ENCODE measurements at places on chromosomes 2 and 18.

DNA sequence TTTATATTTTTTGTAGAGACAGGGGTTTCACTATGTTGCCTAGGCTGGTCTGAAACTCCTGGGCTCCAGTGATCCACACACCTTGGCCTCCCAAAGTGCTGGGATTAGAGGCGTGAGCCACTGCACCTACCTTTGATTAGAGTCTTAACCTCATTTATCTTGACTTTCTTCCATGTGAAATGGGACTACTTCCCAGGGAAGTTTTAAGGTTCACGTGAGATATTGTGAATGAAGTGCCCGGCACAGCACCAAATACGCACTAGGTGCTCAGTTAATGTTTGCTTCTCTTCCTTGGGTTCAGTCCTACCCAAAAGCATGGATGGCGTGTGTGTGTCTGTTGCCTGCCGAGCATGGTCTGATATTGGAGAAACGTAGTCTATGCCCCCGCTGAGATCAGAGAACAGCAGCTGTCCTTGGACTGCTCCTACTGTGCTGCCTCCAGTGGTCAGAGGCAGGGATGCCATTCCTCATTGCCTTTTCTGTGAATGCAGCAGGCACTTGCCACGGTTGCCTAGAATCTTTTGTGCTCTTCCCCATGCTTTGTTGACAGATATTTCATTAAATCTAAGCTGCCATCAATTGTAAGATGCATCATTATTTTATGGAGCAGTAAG, 12.3 kb upstream of the TFCP2L1 start:
- no peak for DNase-seq

DNA sequence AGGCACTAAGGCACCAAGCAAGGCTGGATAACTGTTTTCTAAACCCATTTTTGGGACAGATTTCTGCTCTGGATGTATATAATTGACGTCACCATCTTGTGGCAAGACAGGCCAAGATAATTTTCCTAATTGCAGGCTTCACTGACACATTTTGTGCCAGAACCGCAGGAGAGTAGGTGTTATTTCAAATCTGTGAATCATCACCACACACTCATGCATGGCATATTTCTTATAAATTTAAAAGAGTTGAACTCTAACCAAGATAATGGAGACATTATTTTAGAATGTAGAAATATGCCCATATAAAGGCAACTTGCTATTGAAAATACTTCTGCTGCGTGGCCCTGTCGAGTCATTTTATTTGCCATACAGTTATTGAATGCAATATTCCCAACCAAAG, 68.3 kb upstream of the ACYP2 start:
- DNase-seq = no peak

- DNase-seq = no peak
These were observed 103.0 kb upstream of the LGALSL start for GRCh38 chr2:64350996-64351395.

DNA sequence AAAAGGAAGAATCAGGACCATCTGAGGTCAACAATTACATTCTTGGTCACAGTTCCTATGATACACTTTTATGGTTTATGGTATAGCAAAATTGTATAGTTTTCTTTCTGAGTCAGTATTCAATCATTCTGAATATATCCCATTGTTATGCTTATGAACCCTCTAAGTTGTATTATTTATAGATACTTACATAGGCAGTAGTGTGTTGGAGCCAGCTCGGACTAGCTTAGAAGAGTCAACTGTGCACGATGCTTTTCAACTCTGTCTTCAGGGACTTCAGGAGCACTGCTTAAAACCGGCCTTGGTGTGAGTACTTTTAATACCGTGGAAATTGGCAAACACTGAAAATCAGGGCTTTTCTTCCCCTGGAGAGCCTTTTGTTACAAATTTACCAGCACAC, 215.7 kb downstream of the IKZF2 start:
- no peak for DNase-seq

DNA sequence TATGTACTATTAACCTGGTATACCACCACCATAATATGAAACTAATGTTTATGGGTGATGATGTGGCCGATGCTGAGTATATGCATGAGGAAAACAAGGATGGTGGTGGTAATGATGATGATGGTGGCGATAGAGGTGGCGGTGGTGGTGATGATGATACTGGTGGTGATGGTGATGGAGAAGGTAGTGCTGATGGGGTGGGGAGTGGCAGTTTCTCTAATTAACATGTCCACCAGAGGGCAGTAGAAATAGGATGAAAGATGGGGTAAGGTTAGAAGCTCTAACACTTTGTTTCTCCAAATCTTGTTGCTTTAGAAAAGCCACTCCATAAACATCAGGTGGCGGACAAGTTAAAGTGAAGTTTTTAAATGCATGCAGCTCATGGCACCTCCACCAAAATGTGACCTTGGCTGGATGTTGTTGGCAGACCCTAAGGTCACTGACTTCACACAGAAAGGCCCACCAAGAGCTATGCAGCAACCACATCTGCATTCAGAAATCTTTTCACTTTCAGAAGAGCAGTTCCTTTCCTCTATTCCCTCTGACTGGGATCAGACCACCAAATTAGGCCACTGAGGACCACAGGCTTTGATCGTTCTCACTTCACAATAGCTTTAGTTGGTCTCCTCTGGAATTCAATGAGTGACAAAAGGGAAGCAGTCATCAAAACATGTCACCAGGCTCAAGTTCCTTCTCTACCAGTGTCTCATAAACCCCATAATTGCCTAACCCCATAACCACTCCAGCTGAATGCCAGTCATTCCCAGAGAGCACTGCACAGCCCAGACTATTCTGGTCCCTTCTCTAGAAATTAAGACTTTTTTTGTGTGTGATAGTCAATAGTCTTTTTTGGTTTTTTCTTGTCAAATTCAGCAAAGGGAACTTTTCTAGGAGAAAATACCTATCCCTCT, 7.5 kb upstream of the BCL11A start:
- no peak for DNase-seq

DNA sequence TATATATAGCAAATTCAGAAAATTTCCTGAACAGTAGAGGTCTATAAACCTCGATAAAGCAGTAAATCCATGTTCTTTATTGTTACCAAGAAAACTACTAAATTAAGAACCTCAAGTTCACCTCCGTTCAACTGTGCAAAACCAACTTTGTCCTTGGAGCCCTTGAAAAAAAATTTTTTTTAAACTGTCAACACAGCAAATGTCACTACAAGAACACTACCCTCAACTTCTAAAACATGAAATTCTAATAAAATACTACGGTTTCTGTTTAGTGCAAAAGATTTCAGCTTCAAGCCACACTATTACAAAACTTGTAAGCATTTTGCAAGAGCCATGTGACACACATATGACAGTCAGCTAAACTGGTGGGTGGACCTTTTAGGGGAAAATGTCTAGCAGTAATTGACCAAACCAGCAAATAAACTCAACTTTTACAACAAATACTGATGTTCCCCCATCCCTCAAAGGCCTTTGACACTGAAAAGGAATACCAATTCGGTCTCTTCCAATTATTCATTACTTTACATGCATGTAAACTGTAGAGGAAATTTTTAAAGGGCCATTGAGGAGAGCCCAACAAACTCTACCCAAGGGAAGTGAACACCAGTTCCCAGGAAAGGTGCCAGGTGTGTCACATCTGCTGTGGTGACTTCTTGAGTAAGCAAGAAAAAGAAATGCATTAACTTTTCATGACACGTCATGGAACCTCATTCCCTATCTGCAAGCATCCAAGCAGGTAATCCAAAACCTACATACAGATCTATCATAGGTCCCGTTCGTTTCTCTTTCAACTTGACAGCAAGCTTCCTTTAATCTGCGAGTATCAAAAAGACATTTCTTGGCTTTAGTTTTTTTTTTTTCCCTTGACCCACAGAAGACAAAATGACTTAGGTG, 1.4 kb downstream of the RAB1A start:
- no peak for DNase-seq

DNA sequence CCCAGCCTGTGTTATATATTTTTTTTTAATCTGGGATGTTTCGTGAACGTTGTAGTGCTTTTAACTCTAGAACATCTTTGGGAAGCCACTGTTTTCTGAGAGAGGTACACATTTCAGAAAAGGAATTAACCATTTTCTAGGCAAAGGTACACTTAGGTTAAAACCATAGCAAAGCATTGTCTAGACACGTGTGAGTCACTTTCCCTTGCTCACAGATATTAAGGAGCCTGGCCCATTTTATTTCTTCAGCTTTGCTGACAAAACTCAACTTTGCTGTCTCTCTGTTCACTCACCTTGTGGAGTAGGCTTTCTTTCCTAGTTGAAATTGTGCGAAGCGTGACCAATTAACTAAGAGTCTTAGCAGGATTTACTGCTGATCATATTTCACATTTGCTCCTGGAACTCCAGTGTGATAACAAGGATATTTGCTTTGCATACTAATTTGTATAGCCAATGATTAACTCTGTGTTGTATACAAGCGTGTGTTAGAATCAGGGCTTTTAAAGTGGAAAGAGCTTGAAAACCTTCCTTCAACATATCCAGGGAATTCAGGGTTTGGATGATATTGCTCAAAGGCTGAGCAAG, 215.0 kb upstream of the AGAP1 start:
- no peak for DNase-seq

- DNase-seq = no peak
These were observed 100.9 kb downstream of the PID1 start for GRCh38 chr2:229170171-229170570.

DNA sequence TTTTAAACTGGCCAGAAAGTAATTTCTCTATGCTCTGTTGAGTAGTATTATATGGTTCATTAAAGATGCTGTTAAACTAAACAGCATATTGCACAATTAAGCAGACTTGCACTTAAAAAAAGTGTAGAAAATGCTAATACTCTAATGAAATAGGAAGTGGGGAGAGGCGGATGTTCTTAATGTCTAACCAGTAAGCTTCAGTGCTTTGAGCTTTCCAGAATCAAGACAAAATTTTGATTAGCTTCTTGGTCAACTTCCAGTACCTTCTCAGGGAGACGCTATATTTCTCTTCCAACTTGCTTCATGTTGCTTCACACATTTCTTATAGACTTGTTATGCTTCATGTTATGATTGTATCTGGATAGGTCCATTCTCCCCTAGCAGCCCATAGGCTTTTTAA, 89.1 kb downstream of the MAP2 start:
- no peak for DNase-seq

DNA sequence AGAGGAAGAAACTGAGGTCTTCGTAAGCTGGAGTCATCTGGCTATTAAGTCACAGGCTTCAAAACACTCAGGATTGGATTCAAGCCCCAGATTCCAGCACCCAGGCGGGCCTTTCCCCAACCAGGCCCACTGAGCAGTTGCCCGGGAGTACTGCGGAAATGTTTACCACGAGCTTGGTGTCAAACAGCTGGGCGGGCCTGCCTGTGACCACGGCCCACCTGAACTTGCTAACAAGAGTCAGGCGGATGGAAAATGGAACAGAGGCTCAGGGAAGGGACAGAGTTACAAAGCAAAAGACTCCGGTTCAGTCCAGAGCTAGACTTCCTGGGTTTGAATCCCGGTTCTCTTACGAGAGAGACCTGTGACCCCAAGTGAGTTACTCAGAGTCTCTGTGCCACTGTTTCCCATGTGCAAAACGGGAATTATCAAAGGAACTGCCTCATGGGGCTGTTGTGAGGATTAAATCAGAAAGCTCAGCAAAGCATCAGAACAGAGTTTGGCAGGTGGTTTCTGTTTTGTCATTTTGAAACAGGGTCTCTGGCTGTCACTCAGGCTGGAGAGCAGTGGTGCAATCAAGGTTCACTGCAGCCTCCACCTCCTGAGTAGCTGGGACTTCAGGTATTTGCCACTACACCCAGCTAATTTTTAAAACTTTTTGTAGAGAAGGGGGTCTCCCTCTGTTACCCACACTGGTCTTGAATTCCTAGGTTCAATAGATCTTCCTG, 49.0 kb upstream of the TFCP2L1 start:
- no peak for DNase-seq
